ENCODE measurements at places on chromosomes 13 and 19.

DNA sequence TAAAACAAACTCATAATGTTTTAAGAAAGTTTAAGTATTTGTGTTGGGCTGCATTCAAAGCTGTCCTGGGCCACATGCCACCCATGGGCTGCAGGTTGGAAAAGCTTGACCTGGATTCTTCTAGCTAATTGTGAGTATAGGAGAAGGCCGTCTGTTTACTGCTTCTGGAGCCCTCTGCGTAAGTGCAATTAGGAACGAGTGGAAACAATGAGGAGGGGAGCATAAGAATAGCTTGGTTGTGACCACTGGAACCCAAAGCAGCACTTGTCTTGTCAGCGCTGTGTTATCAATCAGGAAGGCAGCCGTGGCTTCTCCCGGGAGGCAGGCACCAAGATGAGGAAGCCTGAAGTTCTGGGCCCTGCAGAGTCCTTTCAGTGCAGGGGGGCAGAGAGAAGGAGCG, 110.4 kb upstream of the MBNL2 start:
- no peak for DNase-seq

DNA sequence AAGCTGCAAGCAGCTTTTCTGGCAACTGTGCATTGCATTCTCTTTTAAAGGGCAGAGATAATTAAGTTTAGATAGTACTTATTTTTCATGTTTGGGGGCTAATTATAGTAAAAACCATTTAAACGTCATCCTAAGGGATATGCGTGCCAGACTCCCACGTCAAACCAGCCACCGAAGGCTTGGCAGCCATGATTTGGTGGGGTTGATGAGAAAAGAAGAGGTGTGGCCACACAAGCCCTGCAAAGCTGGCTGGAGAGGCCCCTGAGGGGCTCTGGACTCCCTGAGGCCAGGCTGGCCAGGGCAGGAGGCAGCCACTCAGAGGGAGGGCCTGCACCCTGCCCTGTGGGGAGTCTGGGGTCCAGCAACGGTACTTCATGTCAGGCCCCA, 17.5 kb downstream of the PEPD start:
- no peak for DNase-seq

DNA sequence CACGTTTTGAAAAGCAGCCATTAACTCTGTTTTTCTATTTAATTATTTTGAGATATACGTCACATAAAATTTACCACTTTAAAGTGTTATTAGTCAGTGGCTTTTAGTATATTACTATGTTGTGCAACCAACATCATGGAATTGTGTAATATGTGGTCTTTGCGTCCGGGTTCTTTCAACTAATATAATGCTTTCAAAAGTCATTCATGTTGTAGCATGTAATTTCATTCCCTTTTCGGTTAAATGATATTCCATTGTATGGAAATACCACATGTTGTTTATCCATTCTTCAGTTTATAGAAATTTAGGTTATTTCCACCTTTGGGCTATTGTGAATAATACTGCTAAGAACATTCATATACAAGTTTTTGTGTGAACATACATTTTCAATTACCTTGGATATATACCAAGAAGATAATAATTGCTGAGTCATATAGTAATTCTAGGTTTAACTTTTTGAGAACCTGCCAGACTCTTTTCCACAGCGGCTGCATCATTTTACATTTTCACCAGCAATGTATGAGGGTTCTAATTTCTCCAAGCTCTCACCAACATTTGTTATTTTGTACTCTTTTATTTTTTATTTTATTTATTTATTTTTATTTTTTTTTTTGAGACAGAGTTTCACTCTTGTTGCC, 28.1 kb upstream of the CLDN10 start:
- no peak for DNase-seq

DNA sequence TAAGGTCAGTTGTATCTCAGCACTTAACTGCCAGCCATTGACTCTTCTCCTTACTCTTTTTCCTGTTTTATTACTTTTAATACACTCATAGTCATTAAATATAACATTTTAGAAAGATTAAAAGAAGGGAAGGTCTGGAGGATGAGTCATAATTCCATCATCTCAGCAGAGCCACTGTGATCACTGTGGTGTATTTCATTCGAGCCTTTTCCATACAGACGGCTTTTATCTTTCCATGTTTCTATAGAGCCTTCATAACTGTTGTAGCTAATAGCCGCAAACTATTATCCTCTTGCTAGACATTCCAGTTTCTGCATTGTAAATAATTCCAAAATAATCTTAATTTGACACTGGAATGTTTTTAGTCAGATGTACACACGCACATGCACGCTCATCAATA, 4.7 kb upstream of the FLT1 start:
- DNase-seq, result no peak

- DNase-seq, result no peak
Measured at GRCh38 chr13:84430015-84430414, 547.7 kb upstream of the SLITRK1 start.

GRCh38 chr19:4373601-4374497, 26.5 kb downstream of the SH3GL1 start:
- no peak for DNase-seq

- DNase-seq, result no peak
Measured at GRCh38 chr19:45876411-45877197, 9.3 kb downstream of the IRF2BP1 start.

DNA sequence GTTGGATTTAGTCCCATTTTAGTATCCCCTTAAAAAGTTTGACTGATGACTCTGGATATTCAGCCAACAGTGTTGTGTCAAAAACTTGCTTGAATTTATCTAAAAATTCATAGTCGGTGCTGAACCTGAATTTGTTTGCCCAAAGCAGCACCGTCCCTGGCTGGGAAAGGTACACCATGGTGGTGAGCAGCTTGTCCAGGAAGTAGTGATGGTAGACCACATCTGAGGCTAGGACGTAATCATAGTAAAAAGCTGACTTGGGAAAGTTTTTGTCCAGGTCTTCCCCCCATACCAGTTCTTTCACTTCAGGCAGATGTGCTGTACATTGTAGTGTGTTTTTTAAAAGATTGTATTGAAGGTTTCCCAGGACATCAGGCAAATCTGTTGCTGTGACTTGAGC, 8.8 kb downstream of the METTL21C start:
- no peak for DNase-seq

GRCh38 chr13:95650696-95651095, 6.2 kb upstream of the DZIP1 start:
- no peak for DNase-seq

DNA sequence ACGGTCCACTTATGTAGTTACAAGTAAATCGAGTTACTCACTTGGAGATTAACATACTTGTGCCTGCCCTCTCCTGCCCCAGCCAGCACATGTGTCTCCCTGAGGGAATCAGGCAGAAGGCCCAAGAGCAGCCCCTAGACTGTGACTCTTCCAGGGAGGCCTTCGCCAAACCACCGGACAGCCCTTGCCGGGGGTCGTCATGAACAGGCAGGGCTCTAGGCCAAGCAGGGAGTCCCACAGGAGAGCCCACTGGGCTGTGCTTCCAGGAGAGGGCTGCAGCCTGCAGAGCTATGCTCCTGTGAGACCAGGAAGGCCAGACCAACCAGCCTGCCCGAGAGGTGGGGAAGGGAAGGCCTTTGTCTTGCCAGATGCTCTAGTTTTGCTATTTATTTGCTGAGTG, 283.3 kb downstream of the FOXO1 start:
- no peak for DNase-seq

DNA sequence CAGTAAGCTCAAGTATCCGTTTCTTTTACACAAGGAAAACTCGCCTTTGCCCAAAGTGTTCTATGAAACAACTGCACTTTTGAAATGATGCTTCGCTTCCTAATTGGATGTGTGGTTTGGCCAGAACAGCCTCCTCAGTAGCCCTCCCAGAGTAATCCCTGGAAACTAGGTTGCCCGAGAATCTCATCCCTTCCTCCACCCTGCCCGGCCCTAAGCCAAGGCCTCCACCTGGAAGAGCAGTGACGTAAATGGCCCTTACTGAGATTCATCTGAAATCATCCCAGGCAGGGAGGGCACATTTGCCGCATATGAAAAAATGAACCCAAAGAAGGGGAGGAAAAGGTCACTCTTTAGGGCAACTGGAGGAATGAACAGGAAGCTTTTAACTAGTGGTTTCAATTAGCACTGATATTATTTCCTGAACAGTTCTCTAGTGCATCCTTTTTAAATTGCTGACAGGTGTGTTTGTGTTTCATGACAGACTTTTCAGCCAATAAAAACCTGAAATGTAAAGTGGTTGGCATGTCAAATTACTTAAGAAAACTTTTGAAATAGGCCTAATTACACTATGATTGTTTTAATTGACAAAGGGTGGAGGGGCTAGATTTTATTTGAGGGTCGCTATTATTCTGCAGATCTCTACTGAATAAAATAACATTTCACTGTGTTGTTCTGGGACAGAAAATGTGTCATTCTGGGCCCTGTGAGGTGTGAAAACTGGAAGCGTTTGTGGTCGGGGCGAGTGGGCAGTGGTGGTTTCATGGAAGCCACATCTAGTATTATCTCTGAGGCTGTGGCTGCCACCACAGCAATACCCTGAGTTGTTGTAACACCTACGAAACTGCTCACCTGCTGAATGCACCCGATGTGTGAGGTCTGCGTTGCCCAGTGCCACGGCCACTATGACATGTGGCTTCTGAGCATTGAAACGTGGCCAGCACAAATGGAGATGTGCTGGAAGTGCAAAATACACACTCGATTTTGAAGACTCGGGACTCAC, 112.1 kb downstream of the ZIC5 start:
- DNase-seq, result no peak

GRCh38 chr19:35673121-35673804, 6.9 kb downstream of the UPK1A start:
- peak; percentile 85 for DNase-seq

- DNase-seq, result no peak
Measured at GRCh38 chr13:45918597-45918996, 67.0 kb upstream of the SIAH3 start.

- DNase-seq, result no peak
Measured at GRCh38 chr13:41971848-41972247, 10.9 kb upstream of the VWA8 start.

GRCh38 chr19:28218728-28219127, 994.2 kb downstream of the UQCRFS1 start:
- DNase-seq, result no peak

DNA sequence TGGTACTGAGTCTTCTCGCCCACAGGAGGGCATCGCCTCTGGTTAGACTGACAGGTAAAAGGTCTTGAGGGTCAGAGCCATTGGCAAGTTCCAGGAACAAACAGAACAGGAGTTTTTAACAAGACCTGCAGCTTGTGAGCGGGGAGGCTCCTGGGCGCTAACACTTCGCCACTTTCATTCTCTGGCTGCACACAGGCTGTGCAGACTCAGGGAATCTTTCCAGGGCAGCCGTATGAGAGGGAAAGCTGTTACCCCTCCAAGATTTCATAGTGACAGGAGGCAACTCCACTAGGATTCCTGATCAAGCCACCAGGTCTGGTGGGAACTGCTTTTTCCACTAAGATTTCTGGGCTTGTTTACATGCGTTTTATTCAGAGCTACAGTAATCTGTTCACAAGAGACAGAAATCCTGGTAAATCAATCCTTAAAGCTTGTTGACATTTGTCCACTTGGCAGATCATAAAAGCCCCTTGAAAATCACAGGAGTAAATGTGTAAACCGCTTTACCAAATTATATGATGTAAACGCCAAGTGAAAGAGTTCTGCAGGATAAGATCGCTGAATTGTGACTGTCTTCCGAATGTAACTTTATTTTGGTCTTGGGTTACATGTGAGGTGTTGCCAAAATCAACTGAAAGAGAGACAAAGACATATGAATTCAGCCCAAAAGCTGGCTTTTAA, 190.6 kb downstream of the MZT1 start:
- DNase-seq, result no peak

DNA sequence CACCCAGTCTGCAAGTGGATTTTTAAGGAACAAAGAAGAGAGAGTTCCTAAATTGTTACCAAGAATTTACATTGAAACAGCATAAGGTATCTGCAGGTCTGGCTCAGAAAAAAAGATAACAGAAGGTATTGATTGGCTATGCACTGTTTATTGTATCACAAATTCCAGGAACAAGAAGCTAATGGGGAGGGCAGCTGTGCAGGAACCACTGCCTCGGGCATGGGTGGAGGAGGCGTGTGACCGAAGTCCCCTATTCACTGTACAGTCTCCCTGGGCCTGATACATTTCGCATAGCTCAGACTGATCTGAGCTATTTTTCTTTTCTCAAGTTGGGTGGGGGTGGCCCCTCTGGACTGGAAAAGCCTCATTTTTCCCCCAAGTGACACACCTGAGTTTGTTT, 11.7 kb downstream of the NECTIN2 start:
- no peak for DNase-seq

DNA sequence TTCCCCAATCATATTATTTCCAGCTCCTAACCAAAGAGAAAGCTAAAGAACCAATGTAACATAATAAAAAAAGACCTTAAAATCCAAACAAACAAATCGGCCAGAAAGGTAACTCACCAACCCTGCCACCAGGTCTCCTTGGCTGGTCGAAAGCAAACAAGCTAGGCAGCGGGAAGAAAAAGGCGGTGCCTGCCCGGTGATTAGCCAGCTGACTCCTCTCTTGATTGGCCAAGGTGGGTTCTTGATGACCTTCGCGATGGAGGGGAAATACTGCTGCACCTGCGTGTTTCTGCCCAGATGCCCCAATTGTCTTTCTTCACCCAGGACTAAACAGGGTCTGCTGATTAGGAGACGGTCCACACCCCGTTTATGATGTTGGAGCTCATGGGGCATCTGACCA, at the start of gene NLRP11:
Gene NLRP11, minus strand, starts transcription at position 154 of the 400 bp plus-strand sequence. CDS start 13,825 bp downstream, outside the sequence.
- DNase-seq, result no peak

DNA sequence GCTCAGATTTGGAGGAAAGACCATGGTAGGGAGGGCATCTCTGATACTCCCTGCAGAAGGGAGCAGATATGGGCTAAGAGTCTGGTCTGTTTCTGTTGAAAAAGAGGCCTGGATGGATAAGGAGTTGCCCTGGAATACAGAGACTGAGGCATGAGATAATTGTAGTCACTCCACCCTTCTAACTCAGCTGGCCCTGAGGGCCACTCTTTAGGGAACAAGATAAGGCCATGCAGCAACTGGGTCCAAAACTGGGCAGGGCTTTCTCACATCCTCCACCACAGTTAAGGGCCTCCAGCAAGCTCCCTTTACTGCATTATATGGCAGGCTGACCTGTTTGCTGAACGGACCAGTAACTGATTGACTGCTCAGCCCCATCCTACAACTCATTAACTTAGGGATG, 1.3 kb downstream of the ZNF749 start:
- DNase-seq, result no peak

GRCh38 chr13:51050021-51050830, 60.8 kb downstream of the C13orf42 start:
- DNase-seq, result no peak

GRCh38 chr13:83065108-83065507, 817.2 kb downstream of the SLITRK1 start:
- no peak for DNase-seq

- no peak for DNase-seq
Measured at GRCh38 chr19:6890938-6891337, 3.6 kb downstream of the ADGRE1 start.

DNA sequence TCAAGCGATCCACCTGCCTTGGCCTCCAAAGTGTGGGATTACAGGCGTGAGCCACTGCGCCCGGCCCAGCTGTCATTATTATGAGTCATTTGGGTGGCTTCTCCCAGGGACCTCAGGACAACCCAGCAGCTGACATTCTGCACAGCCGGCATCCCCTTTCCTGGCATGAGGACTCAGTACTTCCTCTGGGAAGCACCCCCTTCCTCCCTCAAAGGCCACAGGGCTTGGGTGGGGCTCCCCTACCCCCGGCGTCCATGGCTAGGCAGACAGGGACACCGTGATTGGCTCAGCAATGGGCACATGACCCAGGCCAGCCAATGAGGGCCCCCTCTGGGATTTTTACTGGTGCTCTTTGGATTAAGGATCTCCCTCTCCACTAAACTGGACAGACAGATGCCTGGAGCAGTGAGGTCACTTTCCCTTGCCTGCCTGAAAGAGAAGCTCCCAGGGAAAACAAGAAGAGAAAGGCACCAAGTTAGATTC, 6.0 kb downstream of the KANK2 start:
- DNase-seq, result peak; percentile 84

GRCh38 chr19:8421484-8422461, 8.7 kb downstream of the MARCHF2 start:
- DNase-seq, result no peak

Data from H54 (cell line).